Fibroblast of lung (primary cell): ENCODE measurements at places on chromosomes 2 and 18. TPM values are rescaled to one million over a fixed set of nuclear protein-coding genes. Genes with fewer than 3 reads are reported as not detected.

DNA sequence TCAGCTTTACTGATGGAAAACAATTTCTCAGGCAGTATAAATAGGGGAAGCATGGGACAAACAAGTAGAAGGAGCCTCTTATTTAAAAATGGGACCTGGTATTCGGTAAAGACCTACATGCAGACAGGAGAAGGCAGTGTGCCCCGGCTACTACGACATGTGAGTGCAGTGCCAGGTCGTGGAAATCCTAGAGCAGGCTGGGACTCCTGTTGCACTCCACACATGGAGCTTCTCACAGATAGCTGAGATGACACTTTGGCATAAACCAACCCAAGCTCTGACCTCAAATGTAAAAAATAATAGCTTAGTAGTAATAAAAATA, 885 bp upstream of the DSEL start:
- DNase-seq: no peak

AGXT gene
- not detected in 2 replicates for total RNA-seq

GRCh38 chr2:39210846-39211245, 32.9 kb downstream of the CDKL4 start:
- DNase-seq: no peak

GCKR gene
- total RNA-seq: 0.26 and 0.50 TPM in 2 replicates

PLA2R1 gene
- 3.1 and 8.3 TPM in 2 replicates for total RNA-seq

HDLBP gene
- 1,289 and 1,354 TPM in 2 replicates for total RNA-seq

DNA sequence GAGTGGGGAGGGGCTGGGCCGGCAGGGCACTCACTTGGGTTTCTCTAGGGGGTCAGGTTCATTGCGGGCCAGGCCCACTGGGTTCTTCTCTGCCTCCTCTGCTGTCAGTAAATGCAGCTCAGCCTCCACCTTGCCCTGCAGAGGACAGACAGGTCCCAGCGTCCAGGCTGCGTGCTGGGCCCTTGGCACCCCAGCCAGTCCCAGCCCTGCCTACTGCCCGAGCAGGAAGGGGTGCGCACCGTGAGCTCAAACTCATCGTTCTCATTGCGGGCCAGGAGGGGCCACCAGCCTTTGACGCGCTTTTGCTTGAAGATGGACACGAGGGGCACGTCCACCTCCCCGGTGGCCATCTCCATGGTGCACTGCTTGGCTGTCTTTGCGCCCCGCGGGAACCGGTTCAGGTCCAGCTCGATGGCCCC, 17.3 kb downstream of the OTOF start:
- DNase-seq: no peak

GPR75 gene
- 0.77 and 1.8 TPM in 2 replicates for total RNA-seq

SERPINB10 gene
- not detected in 2 replicates for total RNA-seq

LONRF2 gene
- under 0.01 TPM in 2 replicates for total RNA-seq

GRCh38 chr18:10142056-10142455, 228.2 kb downstream of the VAPA start:
- DNase-seq: no peak

DPP10 gene
- total RNA-seq: not detected in 2 replicates

DNA sequence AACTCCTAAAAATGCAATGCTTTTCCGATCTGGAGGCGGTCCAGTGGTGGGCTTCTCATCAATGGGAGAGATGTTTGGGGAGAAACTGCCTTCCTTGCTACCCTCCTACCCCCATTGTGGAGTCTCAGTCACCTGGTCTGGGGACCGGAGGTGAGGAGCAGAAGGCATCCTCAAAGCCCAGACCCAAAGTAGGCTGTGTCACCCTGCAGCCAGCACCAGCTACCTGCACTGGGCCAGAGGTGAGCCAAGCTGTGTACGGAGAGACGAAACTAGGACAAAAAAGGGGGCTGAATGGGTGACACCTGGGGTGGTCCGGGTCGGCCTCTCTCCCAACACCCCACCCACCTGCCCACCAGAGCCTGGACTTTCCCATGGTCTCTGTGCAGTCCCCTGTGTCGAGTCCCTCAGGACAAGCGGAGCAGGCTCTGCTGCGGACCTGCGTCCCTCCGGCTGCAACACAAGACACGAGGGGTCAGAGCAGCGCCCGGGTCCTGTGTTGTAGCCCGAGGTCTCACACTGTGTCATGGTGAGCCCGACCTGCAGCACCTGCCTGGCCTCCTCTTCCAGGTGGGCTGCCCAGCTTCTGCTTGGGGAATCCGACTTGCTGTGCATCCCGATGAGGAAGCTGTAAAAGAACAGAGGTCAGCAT, 68.0 kb upstream of the RMP24 start:
- no peak for DNase-seq

DNA sequence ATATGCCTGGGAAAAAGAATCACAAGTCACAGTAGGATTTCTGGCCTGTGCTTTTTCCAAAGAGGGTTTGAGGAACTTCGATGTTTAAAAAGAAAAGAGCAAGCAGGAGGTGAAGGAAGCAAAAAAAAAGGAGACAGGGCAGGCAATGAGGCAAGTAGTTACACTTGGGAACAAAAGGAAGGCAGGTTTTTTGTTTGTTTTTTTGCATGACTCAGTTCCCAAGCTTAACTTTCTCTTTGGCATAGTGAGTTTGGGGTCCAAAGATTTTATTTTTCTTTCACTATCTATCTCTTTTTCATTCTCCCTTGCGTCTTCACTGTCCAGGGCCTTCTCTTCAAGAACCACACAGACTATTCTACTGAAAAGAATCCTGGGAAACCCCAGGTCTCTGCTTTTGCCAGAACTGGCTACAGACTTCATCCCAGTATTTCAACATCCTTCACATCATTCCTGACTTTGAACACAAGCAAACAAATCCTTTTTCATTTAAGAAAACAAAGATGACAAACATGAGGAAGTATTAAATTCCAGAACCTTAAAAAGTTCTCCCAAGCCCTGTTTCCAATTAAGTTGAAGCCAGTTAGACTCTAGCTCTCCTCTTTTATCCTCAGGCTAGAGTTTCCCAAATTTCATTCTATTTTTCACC, 210.7 kb upstream of the RND3 start:
- peak; percentile 29 for DNase-seq

IL36B gene
- total RNA-seq: not detected in 2 replicates

- peak; percentile 76 for DNase-seq
Measured at GRCh38 chr2:55014962-55015939, 35.0 kb downstream of the RTN4 start.

- DNase-seq: peak; percentile 26
Measured at GRCh38 chr2:119106301-119106897, 52.2 kb downstream of the C1QL2 start.

EGR4 gene
- under 0.01 TPM in 1 of 2 replicates, not detected in the other for total RNA-seq

GRCh38 chr18:10234281-10234680, 220.2 kb upstream of the APCDD1 start:
- DNase-seq: peak; percentile 28

ALPG gene
- not detected in 2 replicates for total RNA-seq

IL36A gene
- not detected in 2 replicates for total RNA-seq

DNA sequence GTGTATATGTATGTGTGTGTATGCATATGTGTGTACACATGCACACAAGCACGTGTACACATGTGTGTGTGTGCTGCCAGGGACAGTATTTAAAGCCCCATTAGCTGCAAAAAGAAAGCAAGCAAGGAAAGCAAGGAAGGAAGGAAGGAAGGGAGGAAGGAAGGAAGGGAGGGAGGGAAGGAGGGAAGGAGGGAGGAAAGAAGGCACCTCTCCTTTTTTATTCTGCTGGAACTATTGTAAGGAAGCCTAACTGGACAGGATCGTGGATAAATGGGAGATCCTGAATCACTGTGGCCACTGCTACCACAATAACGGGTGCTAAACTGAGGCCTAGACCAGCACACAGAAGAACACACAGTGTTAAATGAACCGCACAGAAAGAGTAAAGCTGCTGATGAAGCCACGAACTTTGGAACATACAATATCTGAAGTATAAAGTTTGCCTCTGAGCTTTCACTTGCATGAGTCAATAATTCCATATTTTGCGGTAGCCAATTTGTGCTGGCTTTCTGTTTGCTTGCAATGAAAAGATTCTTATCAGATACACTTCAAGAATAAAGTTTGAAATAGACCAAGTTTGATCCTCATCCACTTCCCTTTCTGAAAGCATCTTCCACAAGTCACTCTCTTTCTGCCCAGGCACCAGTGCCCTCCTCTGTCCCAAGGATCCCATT, 15.5 kb downstream of the CACNB4 start:
- no peak for DNase-seq

DNA sequence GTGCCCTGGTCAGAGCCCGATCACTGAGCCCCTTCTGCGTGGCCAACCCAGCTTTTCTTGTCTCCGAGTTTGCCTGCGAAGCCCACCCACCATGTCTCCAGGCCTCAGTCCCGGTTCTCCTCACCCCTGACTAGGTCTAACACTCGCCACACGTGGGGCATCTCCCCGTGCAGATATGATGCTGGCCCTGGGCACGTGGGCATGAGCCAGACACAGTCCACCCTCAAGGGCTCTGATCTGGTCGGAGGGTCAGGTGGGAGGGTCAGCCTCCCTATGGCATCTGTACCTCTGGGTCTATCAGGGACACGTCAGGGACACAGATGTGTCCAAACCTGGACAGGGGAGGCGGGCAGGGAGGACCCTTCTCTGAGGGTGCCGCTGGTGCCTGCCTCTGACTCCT, 95.4 kb downstream of the RHOB start:
- DNase-seq: no peak

DNAH7 gene
- total RNA-seq: 0.77 and 0.99 TPM in 2 replicates

INPP5D gene
- 0.33 and 0.51 TPM in 2 replicates for total RNA-seq

GRCh38 chr18:38454764-38455469, 889.3 kb upstream of the CELF4 start:
- no peak for DNase-seq

DNA sequence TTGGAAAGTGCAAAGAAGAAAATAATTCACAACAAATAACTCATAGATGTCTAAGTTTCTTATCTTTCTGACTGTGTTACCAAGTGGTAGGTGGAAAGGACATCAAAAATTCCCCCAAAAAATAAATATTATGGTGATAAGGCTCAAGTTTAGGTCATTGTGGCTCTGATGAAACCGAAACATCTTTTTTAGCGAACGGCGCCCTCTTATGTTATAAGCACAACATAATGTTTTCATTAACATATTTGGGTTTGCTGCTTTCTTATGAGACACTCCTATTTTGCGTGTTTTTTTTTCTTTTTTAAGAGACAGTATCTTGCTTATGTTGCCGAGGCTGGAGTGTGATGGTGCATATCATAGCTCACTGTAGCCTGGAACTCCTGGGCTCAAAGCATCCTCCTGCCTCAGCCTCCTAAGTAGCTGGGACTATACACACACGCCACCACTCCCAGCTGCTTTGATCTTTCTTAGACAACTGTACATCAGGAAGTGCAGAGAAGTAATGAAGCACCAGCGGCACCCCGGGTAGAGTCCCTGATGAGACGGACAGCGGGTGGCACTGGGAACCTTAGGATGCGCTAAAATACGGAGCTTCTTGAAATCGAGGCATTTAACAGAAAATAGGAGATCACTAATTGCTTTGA, 38.5 kb upstream of the SLC35G4 start:
- DNase-seq: no peak

GRCh38 chr2:68040078-68040477, 22.7 kb downstream of the C1D start:
- peak; percentile 48 for DNase-seq

DNA sequence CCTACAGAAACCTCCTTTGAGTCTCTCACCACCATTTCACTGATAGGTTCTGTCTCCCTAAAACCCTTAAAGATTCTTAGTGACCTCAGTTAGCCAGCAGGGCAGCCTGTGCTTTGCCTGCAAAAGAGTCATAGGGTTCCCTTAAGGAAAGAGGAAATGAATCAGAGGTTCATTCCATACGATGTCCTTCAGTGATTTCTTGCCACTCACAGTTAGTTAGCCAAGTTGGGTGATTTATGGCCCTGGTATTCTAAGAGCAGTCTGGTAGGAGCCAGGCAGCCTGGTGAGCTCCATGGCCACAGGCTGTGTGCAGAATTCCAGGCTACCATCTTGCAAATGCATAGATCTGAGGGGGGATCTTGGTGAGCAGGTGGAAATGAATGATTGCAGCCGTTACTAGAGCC, 18.7 kb upstream of the CCBE1 start:
- DNase-seq: peak; percentile 98

DNA sequence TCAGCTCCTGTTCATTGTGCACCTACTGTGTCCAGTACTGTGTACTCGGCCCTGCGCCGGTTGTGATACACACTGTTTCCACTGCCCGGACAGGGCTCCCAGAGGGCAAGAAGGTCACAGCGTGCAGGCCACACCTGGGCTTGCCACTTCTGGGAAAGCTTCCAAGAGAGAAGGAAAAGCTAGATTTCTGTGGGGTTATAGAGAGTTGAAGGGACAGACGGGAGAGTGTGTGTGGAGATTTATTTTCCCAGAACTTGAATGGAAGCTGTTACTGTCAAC, 3.8 kb upstream of the CNDP1 start:
- DNase-seq: no peak

DNA sequence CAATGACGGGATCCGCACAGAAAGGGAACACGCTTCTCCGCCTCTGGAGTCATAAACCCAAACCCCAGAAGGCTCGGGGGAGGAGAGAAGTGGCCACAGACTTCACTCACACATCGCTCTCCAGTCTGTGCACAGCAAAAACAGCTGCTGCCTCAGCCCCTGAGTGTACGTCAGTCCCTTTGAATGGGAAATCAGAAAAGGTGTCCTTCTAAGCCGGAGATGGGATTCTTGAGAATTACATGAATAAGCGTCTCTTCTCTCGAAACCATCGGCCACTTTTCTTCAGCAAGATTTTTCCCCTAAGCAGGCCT, 78.3 kb downstream of the PDCL3 start:
- no peak for DNase-seq

GRCh38 chr18:340044-340443, 72.2 kb upstream of the THOC1 start:
- no peak for DNase-seq

- DNase-seq: no peak
Measured at GRCh38 chr2:12399240-12399639, 317.5 kb upstream of the TRIB2 start.
